Esophagus muscularis mucosa (tissue), 4 donors: ENCODE measurements at places on chromosomes 11 and 22. TPM values are rescaled to one million over a fixed set of nuclear protein-coding genes. Genes with fewer than 3 reads are reported as not detected.
A peak's percentile ranks its signal among the peaks of the same experiment; 100 is the strongest.

DNA sequence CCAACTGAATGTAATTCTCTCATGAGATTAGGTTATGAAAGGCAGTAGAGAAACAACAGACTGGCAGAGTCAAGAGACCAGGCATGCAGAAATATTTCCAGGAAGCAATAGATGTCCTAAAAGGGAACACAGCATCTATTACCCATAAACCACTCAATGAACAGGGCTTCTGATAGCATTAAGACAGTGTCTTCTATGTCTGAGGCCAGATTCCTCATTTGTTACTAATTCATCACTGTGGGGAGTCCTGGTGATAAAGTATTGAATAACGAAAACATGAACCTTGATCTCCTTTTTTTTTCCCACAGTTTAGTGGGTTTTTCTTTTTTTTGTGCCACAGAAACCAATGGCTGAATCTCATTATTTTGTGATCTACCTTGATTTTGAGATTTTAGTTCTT, 339.0 kb downstream of the METTL15 start:
- no peaks in the 10 kb centered on the region for H3K36me3 ChIP-seq
- no peak overlapping the region for H3K27ac ChIP-seq
- DNase-seq = no peak

DNA sequence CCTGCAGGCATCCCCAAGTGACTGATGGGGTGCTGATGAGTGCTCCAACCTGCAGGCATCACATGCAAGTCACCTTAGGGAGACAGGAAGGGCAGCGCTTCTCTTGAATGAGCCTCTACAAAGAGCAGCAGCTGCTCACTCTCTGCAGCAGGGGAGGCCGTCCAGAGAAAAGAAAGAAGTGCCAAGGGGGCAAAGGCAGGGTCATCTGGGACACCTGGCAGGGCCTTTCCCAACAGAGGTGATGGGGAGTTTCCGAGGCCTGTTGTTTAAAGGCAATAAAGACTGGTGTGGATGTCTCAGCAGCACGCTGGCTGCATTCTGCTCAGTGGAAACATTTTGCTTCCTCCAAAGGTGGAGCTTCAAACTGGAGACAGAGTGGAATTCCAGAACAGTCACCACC, 113.7 kb downstream of the ETS1 start:
- H3K27me3 ChIP-seq = no peaks in the 10 kb centered on the region
- DNase-seq = no peak
- H3K36me3 ChIP-seq = no peaks in the 10 kb centered on the region
- H3K4me1 ChIP-seq = peaks cover 87% of the 10 kb centered on the region
- peak overlapping the region; percentile 61 for H3K27ac ChIP-seq
- H3K4me3 ChIP-seq = no peak overlapping the region

The SCN2B gene
- total RNA-seq = 1.2 TPM

The RFPL2 gene
- total RNA-seq = not detected

The EML3 gene
- 28.0 TPM for total RNA-seq

The MFRP gene
- total RNA-seq = 0.11 TPM
